ENCODE measurements at places on chromosomes 16 and 17.

GRCh38 chr17:79951361-79952264, 84.1 kb downstream of the TBC1D16 start:
- DNase-seq = peak; percentile 73

- no peak for DNase-seq
Observed at GRCh38 chr17:72587156-72587555, 466.3 kb downstream of the SOX9 start.

- no peak for DNase-seq
Observed at GRCh38 chr16:74480150-74481029, 59.1 kb upstream of the CLEC18B start.

GRCh38 chr17:66443166-66443565, 140.8 kb downstream of the PRKCA start:
- no peak for DNase-seq

GRCh38 chr16:57576429-57576870, 34.0 kb downstream of the ADGRG5 start:
- peak; percentile 61 for DNase-seq

DNA sequence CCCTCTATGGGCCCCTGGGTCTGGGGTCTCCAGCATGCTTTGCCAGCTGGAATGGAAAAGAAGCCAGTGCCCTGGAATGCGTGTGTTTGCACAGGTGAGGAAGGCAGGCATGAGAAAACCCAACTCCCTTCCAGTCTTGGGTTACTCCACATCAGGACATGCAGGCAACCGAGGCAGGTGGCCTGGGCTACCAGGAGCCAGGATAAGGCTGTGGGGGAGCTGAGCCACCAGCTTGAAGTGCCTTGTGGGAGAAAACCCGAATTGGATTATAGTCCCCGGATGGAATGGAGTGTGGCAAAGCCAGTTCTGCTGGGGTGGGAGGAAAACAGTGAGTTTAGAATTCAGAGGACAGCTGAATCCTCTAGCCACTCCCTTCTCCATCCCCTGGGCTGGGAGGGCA, 7.2 kb downstream of the SRCIN1 start:
- no peak for DNase-seq

GRCh38 chr16:28136751-28137434, 73.4 kb upstream of the GSG1L start:
- DNase-seq = no peak

GRCh38 chr16:57468346-57468745, 5.9 kb downstream of the POLR2C start:
- no peak for DNase-seq

- DNase-seq = peak; percentile 41
Observed at GRCh38 chr16:80824623-80825364, 20.4 kb upstream of the CDYL2 start.

DNA sequence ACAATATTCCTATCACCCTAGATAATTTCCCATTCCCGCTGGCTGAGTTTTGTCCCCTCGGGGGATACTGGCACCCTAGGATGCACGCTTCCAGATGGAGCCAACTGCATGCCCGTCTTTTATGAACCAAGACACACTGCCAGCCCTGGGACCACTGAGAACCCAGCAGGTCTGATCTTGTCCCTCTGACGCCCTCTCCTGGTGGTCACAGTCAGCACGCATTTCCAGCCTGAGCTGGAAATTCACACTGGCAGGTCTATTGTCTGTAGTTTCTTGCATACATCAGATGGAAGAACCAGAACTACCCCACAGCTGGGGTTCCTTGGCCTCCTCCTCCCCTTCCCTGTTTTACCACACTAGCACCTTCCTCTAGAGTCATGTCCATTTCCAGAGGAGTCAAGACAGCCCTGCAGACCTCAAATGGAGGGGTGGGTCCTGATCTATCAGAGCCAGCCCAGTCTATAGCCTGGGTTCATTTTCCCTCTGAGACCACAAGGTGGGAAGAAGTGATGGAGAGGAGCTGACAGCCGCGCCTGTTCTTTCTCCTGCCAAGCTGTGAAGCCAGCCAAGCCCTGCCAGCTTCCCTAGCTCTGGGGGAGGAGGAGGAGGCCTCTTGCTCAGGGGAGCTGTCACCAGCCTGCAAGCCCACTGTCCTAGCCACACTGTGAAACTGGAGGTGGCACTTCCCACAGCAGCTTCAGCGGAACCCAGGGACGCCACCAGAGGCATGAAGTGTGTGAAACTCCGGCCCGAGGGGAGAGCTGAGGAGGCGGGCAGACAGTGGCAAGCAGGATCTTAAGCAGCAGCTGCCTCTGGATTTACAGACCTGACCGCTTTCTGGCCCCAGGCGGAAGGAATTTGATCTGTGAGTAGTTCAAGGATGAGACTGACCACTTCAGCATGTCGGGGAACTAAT, 29.3 kb downstream of the MXRA7 start:
- DNase-seq = no peak

- peak; percentile 3 for DNase-seq
Observed at GRCh38 chr16:2385190-2385836, 43.9 kb upstream of the CCNF start.

GRCh38 chr17:42563143-42563509, 1.2 kb downstream of the COASY start:
- no peak for DNase-seq

DNA sequence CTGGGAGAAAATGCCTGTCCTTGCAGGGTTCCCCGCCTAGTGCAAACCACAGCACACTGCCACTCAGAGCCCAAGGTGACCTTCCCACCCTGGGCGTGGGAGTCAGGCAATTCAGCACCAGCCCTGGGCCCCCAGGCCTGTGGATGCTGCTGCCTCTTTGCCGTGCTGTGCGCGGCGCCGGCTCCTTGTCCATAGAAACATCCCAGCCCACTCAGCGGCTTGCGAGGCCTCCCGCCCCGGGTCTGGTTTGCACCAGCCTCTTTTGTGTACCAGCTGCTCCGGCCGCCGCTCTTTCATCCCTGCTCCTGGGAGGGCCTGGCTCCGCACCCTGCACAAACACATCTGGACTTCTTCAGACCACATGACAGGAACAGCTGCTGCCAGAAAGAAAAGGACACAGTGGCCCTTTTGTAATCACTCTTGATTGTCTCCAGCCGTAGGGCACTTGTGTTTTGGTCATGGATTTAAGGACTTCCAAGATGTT, 75.4 kb upstream of the SDK2 start:
- peak; percentile 36 for DNase-seq

DNA sequence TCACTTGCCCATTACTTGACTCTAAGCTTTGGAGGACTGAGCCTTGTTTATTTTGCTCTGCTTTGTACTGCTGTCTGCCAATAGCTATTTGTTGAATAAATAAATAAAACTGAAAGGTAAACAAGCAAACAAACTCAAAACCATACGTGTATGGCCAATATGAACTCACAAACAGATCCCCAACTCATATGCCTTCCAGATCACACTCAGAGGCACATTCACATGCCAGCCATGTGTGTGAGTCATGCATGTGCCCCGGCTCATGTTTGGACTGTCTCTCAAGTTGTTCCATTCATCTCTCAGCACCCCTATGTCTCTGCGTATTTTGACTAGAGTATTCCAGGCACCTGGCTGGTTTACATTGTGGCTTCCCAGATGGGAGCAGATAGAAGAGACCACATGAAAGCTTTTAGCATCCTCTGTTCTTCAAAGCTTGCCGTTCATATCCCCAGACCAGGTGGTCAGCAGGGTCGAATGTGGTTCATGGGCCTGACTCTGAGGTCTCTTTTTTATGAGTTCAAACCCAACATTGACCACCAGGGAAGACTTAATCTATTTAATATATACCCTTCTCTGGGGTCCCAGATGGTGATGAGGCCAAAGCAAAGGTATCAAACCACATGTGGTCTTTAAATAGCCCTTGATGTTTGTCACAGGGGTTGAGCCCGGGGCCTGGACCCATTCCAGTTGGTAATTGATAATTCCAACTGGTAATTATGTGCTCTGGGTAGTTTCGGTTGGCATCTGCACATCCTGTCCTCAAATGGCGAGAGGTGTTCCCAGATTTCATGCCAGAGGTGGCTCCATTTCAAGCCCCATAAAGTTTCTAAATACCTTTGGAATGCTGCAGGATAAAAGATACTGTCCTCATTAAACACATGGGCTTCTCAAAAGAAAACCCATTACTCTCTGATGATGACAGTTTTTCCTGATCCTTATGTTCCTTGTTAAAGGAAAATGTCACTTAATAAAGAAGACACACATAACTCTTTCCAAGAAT, 287.3 kb upstream of the MAF start:
- DNase-seq = no peak

GRCh38 chr16:14491861-14492529, 138.1 kb downstream of the PARN start:
- no peak for DNase-seq

- DNase-seq = no peak
Observed at GRCh38 chr16:2212362-2213324, 2.0 kb upstream of the BRICD5 start.

DNA sequence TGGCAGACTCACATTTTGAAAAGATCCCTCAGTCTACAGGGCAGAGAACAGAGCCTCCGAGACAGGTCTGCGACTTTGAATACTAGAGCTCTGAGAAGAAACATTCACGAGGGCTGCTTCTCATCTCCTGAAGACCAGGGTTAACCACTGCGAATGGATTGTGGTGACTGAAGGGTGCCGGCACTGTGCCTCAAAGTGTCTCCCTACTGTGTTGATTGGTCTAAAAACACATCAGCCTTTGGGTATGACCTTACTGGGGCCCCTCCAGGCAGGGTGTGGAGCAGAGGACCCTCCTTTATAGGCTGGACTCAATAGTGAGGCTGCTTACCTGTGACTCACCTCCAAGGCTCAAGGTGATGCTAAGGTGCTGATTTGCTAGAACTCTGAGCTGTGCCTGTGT, 2.6 kb upstream of the LGALS9 start:
- no peak for DNase-seq

GRCh38 chr16:63466-63865, 9.0 kb downstream of the RHBDF1 start:
- DNase-seq = no peak

DNA sequence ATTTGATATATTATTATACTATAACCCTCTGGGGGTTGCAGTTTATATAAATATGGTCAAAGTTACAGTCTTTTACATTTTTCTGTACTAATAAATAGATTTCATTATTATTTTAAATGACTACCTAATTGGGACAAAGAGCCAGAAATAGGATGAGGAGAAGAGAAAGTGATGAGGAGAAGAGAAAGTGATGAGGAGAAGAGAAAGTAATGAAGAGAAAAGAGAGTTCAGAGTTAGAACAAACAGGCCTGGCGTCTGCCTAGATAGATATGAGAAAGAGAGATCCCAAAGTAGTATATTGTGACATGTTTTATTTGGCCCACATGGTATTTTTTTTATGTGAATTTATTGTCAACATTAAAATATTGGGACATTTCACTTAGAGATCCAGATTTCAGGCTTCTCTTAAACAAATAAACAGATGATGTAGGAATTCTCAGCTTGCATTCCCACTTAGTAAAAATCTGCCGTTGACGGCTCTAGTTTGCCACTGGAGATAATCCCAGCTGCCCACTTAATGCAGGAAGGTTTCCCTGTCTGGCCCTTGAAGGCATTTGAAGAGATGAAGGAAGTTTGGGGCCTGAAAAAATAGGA, 210.7 kb downstream of the STX8 start:
- DNase-seq = no peak

GRCh38 chr17:81306898-81307510, 11.9 kb upstream of the SLC38A10 start:
- DNase-seq = no peak

DNA sequence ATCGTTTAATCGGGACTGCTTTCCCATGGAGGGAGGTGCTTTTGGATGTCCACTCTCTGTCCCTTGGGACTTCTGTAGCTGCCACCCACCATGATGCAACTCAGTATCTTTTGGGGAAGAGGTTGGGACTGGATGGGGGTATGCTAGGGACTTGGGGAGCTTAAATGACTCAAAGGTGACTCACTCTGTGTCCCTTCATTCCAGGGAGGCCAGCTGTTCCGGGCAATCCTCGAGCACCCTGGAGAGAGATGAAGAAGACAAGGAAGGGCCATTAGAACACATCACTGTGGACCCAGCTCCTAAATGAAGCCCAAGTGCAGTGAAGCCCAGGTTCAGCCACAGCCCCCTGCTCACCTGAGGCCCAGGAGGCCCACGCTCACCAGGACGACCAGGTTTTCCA, 4.6 kb downstream of the COL1A1 start:
- no peak for DNase-seq

DNA sequence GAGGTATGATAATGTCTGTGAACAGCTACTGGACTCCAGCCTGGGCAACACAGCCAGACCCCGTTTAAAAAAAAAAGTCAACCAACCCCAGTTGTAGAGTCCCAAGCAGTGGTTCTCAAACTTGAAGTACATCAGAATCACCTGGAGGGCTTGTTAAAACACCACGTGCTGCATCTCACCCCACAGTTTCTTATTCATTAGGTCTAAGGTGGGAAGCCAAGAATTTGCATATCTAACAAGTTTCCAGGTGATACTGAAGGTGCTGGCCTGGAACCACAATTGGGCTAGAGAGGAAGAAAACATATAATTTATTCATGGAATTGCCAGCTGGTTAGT, 6.7 kb upstream of the MSL1 start:
- DNase-seq = no peak

GRCh38 chr17:4711661-4712181, 1.3 kb downstream of the ARRB2 start:
- DNase-seq = no peak

DNA sequence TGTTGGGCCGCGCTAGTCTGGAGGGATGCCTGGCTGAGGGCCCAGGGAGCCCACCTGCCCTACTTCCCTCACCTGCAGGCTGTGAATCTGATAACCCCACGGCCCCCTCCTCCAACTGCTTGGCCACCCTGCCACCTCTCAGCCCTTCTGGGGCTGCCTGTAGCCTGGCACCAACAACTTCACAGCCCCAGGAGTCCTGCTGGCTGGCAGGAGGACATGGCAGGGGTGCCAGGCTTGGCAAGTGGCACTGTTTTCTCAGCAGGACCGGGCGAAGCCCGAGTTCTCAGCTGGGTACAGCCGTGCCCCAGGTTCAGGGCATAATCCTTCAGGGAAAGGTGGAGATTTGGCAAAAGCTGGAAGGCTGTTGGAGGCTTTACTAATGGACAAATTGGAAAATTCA, 129.6 kb downstream of the CMIP start:
- DNase-seq = no peak

DNA sequence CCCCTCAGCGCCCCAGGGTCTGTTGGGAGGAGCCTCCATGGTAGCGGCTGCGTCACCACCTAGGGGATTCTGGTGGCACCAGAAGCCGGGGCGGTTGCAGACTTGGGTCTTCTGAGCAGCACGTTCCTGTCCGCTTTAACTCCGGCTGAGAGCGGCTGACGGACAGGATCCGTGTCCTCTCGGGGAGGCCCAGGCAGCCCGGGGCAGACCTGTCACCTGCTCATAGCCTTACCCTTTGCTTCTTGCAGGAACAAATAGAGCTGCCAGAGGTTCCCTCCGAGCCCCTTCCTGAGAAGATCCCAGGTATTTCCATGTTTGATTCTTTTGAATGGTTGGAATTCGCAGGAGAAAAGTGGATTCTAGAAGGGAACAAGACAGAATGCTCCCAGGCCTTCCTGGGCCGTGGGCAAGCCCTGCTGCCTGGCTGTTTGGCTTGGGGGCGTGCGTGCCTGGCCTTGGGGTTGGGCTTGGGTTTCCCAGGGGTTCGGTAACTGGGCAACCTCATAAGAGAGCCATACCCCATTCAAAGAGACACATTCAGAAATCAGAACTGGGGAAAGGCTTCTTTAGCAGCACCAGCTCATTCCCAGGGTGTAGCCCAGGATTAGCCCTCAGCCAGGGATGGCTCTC, 6.6 kb downstream of the CHMP6 start:
- no peak for DNase-seq

All from right lung (tissue), 10 donors.